ENCODE measurements at places on chromosomes 7 and 10.

- no peak for DNase-seq
These were observed 6.7 kb downstream of the TLL2 start for GRCh38 chr10:96507044-96507443.

DNA sequence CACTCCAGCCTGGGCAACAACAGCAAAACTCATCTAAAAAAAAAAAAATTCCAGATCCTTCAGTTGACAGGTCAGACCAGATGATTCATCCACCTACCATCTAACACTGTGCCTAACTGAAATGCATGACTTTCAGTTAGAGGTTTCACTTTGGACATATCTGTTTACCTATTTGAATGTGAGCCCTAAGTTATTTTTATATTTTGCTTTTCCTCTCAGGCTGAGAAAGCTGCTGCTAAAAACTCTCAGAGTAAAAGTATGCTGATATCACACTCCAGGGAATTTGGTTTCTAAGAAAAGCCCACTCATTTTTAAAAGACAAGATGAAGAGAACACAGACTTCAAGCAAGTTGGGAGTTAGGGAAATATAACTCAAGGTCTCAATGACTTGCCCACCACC lies 126.0 kb downstream of the SGMS1 start:
- DNase-seq: peak; percentile 60

- peak; percentile 66 for DNase-seq
These were observed 67.4 kb downstream of the GBF1 start for GRCh38 chr10:102312683-102313082.

GRCh38 chr10:56496186-56496486 lies 135.1 kb upstream of the ZWINT start:
- DNase-seq: no peak

DNA sequence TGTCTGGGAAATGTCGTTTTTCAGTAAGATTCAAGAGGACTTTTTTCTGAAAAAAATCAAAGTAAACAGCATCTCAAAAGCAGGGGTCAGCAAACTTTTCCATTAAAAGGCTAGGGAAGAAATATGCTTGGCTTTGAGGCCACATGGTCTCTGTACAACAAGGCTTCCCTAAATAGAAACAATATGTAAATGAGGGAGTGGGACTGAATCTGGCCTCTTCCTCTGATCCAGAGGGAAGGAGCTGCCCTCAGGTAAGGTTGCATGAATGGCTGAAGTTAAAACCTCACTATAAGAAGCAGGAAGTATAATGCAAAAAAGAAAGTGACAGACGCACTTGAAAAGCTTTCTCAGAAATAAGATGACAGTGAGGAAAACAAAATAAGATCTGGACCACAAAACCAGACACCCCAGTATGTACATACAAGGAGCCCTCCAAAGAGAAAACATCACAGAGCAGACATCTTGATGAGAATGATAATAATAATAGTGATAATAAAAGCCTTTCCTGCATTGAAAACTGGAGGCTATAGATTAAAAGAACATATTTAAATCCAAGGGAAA lies 115.2 kb downstream of the PLXNA4 start:
- DNase-seq: no peak

DNA sequence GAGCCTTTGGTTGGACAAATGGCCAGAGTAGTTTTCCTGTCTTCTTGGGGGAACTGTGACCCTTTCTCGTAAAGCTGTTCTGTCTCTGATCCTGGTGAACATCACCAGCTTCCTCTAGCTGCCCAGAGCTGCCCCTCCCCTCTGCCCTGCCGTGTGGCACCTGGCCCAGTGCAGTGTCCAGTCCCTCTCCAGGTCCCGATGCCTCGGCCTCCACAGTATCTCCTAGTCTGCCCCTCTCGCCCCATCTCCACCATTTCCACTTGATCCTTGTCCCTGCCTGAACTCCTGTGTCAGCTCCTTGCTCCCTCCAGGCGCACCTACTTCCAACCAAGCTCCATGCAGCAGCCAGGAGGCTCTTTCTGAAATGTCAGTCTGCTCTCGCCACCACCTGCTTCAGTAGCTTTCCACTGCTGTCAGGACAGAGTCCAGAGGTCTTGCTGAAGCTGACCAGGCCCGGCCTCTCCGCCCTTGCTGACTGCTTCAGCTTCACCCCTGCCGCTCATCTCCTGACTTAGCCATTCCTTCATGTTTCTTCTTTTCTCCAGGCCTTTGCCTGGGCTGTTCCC lies 133.6 kb downstream of the GRK5 start:
- no peak for DNase-seq

GRCh38 chr10:91545838-91546237 lies 87.0 kb downstream of the PPP1R3C start:
- DNase-seq: no peak

DNA sequence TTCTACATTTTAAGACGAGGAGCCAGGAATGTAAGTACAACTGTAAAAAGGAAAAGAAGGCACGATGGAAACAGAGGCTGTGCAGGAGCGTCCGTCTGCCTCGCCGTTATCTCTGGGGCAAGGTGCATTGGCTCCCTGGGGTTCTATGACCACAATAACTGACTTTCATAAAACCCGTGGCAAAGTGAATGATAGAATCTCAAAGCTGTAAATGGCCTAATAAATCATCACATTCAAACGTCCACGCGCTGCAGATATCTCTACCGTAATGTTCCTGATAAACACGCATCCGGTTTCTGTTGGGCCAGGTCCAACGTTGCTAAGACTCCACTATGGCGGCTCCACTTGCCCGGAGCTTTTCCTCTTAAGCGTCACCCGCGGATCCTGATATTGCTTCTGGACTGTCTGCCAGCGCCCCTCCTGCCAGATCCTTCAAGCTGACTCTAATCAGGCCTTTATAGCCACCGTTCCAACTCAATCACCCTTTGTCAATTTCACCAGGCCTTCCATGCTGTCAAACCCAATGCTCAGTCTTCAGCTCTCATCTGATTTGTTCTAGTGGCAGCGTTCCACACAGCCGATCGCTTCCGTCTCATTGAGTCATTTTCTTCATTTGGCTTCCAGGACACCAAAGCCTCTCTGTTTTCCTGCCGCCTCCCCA lies 265.6 kb upstream of the FOXK1 start:
- DNase-seq: no peak

DNA sequence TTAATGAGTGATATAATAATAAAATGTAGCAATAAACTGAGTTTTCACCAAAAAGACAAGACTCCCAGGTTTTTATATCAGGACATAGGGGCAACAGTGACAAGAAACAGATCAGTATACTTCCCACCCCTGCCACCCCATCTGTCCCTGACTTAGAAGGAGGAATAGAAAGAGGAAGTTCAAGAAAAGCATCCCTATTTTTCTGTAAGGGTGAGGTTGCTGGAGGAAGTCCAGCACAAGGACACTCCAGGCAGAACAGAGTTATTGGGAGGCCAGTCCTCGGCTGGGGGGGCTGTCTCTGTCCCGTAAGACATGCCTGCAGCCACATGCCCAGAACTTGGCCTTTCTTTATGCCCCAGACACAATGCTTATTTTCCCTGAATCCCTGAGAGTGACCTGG lies 16.5 kb upstream of the TLX1 start:
- no peak for DNase-seq

DNA sequence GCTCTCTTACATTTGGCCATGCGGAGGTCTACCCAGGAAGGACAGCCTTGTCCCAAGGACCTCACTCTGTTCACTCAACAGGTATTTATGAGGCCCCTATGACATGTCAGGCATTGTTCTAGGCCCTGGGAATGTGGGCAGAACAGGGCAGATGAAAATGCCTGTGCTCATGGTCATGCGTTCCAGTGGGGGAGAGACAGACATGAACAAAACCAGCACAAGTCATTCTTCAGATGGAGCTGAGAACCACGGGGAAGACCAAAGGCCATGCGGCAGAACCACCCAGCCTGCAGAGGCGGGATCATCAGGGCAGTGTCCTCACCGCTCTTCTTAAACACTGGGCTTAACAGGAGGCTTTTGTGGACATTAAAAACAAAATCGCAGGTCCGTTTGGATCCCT lies 636.1 kb downstream of the SDK1 start:
- DNase-seq: no peak

DNA sequence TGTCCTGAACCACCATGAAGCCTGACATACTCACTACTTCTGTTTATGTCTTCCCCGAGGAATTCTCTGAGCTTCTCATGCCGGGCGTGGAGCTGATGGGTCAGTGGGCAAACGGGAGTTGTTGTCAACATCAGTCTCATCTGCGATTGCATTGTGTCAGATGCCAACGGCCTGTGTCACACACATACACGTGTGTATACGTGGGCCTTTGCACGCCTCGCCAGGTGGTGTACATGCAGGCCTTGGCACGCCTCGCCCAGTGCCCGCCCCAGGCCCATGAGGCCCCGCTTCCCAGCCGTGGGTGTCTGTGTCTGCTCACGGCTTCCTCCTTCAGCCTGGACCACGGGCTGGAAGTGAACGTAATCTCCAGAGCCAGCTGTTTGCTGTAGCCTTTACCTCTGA lies 7.5 kb upstream of the CSGALNACT2 start:
- no peak for DNase-seq

GRCh38 chr7:96526496-96526895 lies 183.2 kb downstream of the SEM1 start:
- no peak for DNase-seq

DNA sequence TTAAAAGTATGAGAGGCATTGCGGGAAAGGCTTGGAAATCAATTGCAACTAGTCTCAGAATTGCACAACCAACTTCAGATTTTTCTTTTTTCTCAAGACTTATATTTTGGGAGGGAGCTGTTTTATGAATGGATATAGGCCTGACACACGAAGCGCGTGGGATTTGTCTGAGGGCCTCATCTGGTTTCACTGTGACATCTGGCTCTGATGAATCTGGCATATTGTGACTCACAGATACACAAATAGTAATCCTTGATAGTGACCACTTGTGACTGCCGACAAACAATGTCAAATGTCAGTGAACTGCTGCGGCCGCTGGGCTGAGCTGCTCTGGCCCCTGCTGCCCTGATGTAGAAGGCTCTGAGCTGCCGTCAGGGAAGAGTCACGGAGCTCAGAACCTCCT lies 655.1 kb downstream of the INHBA start:
- DNase-seq: peak; percentile 89

DNA sequence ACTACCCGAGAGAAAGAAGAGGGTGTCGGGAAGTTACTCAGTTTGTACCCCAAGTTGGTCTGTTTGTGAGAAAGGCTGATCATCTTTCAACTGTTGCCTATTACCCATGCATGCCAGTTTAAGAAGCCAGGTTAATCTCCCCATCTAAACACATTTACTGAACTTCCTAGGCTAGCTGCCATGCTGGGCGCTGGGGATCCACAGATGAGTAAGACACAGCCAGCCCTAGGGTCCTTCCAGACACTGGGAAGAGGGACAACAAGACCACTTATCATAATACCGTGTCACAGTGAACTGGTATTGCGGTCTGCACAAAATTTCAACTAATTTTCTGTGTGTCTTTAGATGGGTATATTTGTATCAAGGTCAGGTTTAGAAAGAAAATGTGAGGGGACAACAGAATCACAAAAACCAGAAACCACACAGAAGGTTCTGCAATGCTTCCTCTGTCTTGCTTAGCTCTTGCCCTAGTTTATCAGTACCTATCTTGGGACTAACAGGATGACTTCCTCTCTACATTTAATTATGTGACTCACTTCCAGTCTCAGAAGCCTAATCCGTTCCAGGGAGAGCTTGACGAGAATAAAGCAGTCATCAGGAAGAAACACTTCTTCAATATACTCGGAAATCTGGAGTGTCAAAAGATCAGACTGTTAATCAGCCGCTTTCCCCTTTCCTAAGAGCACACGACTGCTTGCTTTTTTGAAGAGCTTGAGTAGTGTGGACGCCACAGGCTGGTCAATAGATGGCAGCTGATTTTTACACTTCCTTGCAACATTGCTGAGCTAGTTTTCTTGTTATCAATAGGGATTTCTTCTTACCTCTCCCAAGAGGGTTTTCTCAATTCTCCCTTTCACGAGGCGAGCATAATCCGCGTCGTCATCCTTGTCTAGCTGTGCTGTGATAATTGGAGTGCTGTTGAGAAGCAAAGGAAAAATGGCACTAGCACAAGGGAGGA lies 45.7 kb downstream of the POLR3A start:
- peak; percentile 25 for DNase-seq

- DNase-seq: no peak
These were observed 40.6 kb upstream of the PTPRZ1 start for GRCh38 chr7:121832347-121832746.

GRCh38 chr7:117088623-117089194 lies 135.4 kb downstream of the ST7 start:
- DNase-seq: no peak

- no peak for DNase-seq
These were observed 300.5 kb upstream of the KAT6B start for GRCh38 chr10:74525885-74526284.

GRCh38 chr7:134504660-134505164 lies 22.7 kb upstream of the AKR1B10 start:
- peak; percentile 45 for DNase-seq

- DNase-seq: no peak
These were observed 917 bp downstream of the ZNF365 start for GRCh38 chr10:62374862-62375710.

DNA sequence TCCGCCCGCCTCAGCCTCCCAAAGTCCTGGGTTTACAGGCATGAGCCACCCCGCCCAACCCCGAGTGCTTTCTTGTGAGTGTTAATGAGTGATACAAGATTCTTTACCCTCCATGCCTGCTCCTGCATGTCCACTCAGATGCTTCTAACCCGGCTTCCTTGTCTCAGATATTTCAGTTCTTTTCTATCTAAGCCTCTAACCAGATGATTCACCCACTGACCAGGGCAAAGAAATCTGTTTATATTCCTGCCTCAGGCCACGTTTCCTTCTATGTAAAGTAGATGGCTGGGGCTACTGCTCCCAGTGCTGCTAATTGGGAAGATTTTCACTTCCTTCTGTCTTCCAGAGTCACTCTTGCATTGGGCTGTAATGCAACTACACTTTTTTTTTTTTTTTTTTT lies 395.1 kb upstream of the ANKRD30A start:
- DNase-seq: no peak

GRCh38 chr7:43353902-43354301 lies 229.0 kb upstream of the STK17A start:
- no peak for DNase-seq

DNA sequence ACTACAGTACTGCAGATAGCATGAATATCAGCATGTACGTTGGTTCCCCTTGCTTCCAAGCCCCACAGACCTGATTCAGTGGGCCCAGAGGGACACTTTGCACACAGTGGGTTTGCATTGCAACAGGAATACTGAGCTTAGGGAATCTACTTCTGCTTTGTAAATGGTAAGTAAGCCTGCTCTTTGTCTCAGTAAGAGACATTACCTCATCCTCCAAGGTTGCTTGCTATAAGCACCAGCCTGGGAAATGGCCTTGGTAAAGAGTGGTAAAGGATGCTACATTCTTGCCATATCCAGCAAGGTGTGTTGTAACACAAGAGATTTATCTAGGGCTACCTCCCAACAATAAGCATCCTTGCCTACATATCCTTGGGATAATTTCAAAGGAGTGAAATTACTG lies 730.5 kb downstream of the INHBA start:
- no peak for DNase-seq
